ENCODE measurements at places on chromosomes 4 and X.

- no peak for DNase-seq
These were observed 59.4 kb upstream of the ADRA2C start for GRCh38 chr4:3706565-3707422.

DNA sequence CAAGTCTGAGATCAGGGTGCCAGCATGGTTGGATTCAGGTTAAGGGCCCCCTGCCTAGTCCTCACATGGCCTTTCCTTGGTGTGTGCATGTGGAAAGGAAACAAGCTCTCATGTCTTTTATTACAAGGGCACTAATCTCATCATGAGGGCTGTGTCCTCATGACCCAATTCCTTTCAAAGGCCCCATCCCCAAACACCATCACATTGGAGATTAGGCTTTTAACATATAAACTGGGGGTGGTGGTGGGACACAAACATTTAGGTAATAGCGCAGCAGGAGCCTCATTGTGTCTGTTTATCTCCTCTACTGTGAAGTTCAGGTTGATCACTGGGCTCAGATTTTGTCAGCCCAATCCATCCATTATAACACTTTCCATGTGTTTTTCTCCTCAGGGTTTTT, 41.0 kb downstream of the BEX3 start:
- DNase-seq: no peak

DNA sequence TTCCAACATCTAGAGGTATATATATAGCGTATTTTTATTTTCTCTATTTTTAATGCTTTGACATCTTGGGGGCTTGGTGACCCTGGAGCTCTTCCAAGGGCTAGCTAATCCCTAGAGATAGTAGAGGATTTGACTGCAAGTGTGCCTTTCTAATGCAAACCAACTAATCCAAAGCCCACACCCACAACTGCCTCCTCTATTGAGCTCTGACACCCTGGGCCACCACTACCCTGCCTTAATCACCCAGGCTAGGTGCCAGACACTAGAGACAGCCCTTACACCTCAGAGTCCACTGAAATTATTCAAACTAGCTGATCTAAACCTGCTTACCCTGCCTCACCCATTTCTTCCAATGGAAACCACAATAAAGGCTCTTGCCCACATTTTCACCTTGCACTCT, 69.6 kb upstream of the ATXN3L start:
- DNase-seq: no peak

GRCh38 chr4:6529021-6529420, 46.0 kb upstream of the MAN2B2 start:
- no peak for DNase-seq

DNA sequence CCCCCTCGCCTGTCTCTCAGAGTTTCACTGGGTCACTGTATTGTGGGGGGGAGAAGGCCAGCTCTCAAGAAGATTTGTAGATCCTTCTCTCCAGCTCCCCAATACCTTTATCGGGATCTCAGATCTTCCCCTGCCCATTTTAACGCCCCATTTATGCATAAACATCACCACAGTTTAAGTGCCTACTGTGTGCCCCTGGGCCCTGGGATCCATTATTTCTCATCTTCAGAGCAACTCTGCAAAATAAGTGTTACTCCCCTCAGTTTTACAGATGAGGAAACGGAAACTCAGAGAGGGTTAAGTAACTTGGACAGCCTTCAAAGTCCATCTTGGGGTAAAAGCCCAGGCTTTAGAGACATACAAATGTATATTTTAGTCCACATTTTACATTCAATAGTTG, 421 bp upstream of the IGSF1 start:
- no peak for DNase-seq

DNA sequence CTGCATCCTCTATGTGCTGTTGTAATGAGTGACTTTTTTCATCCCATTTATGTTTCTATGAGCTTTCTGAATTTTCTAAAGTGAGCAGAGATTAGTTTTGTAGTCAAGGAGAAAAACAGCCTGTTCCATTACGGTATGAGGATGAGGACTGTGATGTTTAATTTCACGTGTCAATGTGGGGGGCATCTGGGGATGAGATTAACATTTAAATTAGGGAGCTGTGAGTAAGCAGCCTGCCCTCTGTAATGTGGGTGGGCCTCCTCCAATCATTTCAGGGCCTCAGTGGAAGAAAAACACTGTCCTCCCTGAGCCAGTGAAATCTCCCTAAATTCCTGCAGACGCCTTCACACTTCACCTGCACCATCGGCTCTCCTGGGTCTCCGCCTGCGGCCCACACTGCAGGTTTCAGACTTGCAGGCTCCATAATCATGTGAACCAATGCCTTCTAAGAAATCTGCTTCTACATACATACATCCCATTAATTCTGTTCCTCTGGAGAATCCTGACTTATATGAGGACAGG, 121.7 kb downstream of the AFAP1 start:
- DNase-seq: no peak

- DNase-seq: no peak
These were observed 902 bp upstream of the FGD1 start for GRCh38 chrX:54496936-54497335.

- peak; percentile 73 for DNase-seq
These were observed 7.0 kb downstream of the TMSB4X start for GRCh38 chrX:12981880-12982279.

DNA sequence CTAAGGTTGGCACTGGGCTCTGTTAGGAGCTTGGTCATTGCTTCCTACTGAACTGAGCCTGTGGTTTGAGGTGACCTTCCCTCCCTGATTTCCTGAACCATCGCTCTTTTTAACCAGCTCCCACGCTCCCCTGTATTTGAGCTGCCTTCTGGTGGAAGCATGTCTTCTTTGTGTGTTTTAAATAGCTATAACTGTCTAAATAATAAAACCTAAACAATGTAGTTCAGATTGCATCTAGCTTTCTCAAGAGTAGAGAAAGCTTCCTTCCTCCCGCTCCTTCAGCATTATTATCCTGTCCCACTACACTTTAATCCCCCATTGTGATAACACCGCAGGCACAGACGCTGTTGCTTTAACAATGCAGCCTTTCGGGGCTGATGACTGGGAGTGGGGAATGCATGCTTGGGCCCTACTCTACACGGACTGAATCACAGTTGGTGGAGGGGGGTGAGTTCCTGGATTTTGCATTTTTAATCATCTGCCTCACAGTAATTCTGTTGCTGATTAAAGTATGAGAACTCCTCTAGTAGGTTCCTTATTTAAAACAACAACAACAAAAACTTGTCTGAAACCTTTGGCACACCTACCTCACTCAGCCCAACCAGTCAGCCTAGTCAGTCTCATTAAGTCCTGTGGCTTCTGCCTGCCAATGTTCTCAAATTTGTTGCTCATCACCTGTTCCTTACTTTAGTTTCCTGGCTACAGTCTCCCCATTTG, 6.6 kb downstream of the SMS start:
- DNase-seq: peak; percentile 46

- no peak for DNase-seq
These were observed 36.0 kb downstream of the SLC9A7 start for GRCh38 chrX:46722742-46723568.

- no peak for DNase-seq
These were observed at the start of gene PDLIM3 for GRCh38 chr4:185534866-185535611. Gene PDLIM3, minus strand, starts transcription at chr4:185535507. Its CDS starts 73 bp downstream, at chr4:185535434.

GRCh38 chr4:94757192-94758140, at the start of gene BMPR1B:
Gene BMPR1B, plus strand, starts transcription at chr4:94757955. Its CDS starts 346,470 bp downstream, at chr4:95104425.
- no peak for DNase-seq

DNA sequence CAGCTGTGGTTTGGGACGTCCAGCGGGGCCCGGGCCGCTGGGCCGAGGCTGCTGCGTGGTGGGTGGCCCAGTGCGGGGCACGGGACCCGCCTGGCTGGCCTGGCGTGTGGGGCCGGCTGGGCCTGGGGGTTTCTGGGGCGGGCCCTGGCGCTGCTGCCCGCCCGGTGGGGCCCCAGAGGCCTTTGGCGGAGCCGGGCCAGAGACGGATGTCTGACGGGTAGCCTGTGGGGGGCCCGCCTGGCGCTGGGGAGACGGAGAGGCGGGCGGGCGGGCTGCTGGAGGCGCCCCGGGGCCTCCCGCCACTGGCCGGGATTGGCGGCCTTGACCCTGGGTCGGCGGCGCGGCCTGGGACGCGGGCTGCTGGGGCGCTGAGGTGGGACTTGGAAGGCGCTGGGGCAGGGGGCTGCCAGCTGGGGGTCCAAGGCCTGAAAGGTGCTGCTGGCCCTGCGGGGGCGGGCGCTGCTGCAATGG, 8.1 kb upstream of the TIMP1 start:
- DNase-seq: no peak

DNA sequence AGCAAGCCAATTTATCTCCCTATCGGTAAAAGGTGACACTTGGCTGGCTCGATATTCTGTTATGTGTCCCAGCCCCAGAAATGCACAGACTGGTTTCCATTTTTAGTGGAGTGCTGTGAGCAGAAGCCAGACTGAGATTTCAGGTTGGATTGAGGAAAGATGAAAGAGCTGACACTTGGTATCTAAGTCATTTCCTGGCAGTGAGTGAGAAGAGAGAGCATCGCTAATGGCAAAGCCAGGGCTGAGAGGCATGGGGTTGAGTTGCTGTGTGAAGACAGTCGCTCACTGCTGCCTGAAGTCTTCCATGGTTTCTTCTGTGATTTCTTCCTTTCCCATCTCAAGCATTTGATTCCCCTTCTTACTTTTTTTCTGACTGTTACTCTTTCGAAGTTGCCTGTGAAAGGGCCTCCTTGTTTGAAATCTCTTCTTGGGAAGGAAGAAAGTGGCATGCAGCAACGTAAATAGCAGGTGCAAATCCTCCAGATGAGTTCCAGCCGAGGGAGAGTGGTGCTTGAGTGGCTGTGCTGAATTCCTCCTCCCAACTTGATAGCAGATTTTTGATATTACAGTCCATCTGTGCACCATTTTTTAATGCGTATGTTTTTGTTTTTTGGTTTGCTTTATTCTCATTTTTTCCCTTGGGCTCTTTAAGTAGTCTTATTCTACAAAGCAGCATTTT, 109.2 kb upstream of the LIMCH1 start:
- DNase-seq: no peak

GRCh38 chr4:10347815-10348214, 109.4 kb downstream of the ZNF518B start:
- DNase-seq: no peak

DNA sequence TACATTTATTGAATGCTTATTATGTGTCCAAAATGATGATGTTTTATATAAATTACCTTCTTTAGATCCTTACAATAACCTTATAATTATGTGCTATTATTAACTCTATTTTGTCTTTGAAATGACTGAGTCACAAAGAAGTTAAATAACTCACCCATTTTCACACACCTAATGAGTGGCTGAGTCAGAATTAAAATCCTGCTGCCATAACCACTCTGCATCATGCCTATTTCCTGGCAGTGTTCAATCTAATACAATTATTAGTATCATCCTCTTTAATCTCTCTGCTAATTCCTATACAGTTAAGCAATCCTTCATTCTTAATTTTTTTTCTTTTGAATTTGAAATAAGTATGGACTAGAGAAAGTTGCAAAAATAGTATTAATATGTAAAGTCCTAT, 342.9 kb downstream of the CFAP299 start:
- no peak for DNase-seq

- peak; percentile 25 for DNase-seq
These were observed 69.8 kb downstream of the RBM47 start for GRCh38 chr4:40559585-40560465.

DNA sequence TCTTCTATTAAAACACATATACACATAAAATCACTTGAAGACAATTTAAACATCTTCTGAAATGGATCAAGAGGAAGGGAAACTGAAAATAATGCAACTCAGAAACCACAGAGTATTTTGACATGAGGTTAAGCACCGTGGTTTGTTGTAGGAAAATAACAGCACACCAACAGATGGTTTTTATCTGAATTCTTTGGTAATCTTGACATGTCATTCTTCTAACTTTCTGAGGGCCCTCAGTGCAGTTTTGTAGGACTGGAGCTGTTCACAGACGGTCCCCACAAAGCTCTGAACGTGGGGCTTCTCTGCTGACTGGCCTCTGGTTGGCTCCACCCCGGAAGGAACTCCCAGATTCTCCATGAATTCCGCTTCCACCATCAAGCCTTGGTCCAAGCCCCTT, 16.0 kb upstream of the TLR8 start:
- DNase-seq: peak; percentile 38

- no peak for DNase-seq
These were observed 386.0 kb upstream of the FAT1 start for GRCh38 chr4:187109636-187110035.

- DNase-seq: no peak
These were observed 93.6 kb downstream of the TASL start for GRCh38 chrX:30483996-30484395.

GRCh38 chr4:1412376-1413203, 6.3 kb upstream of the NKX1-1 start:
- DNase-seq: no peak

GRCh38 chrX:39820938-39821708, 276.6 kb downstream of the BCOR start:
- no peak for DNase-seq

GRCh38 chr4:117771647-117772337, 262.5 kb upstream of the NDST3 start:
- DNase-seq: peak; percentile 10

GRCh38 chr4:122758033-122758432, 25.5 kb downstream of the BBS12 start:
- DNase-seq: peak; percentile 35

DNA sequence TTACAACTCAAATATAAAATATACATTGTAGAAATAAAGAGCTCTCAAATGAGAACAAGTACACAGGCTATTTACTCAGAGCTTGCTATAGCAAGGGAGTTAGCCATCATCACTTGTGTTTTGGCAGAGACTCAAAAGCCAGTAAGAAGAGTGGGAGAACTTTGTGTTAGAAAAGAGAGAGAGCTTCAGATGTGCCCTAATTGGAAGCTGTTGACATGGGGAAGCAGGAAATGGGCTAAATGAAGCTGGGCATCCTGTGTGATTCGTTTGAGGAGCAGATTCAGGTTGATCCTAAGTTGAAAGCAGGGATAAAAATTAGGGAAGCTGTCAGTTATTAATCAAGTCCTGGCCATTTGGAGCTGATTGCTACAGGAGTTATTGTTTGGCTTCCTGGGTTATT, 207.4 kb upstream of the MAOA start:
- no peak for DNase-seq

DNA sequence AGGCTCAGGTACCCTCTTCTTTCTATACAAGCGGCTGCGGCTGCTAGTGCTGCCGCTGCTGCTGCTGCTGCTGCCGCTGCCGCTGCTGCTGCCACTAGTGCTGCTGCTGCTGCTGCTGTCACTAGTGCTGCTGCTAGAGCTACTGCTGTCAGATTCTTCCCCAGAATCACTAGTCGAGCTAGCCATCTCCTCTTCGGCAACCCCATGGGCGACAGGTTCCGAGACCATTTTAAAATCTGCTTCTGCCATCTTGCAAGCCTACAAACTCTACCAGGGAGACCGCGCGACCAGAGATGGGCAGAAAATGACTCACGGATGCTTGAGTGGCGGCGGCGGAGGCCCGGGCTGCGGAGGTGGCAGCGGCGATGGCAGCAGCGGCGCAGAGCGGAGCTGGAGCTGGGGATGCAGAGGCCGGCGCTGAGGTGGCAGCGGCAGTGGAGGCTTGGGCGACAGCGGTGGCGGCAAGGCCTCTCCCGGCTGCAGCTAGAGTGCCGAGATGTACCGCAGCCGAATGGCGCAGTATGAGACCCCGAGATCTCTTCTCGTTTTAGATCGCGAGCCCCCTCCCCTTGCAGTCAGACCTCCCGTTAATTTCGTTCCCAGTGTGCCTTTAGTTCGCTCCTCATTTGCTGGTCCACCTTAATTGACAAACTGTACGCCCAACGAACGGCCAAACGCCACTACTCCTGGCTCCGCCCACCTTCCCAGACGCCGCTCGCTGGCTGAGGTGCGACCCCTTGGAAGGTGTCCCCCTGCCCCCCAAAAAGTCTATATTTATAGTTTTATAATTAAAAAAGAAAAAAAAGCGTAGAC, at the start of gene NAP1L3:
Gene NAP1L3 (minus strand): TSS at position 523 of the 813 bp plus-strand sequence. CDS start 274 bp downstream, at position 249.
- DNase-seq: no peak
